ENCODE measurements at places on chromosomes 7 and 10. TPM values are rescaled to one million over a fixed set of nuclear protein-coding genes. Genes with fewer than 3 reads are reported as not detected.

C10orf67 gene
- total RNA-seq = not detected

- no peak overlapping the region for H3K27ac ChIP-seq
- H3K4me1 ChIP-seq = no peaks in the 10 kb centered on the region
- no peak overlapping the region for H3K4me3 ChIP-seq
- DNase-seq = no peak
- no peaks in the 10 kb centered on the region for H3K27me3 ChIP-seq
These were observed 397.8 kb downstream of the EXOC4 start for GRCh38 chr7:133650487-133651300.

PDE6C gene
- total RNA-seq = not detected

GALNT17 gene
- 48.4 TPM for total RNA-seq

DNA sequence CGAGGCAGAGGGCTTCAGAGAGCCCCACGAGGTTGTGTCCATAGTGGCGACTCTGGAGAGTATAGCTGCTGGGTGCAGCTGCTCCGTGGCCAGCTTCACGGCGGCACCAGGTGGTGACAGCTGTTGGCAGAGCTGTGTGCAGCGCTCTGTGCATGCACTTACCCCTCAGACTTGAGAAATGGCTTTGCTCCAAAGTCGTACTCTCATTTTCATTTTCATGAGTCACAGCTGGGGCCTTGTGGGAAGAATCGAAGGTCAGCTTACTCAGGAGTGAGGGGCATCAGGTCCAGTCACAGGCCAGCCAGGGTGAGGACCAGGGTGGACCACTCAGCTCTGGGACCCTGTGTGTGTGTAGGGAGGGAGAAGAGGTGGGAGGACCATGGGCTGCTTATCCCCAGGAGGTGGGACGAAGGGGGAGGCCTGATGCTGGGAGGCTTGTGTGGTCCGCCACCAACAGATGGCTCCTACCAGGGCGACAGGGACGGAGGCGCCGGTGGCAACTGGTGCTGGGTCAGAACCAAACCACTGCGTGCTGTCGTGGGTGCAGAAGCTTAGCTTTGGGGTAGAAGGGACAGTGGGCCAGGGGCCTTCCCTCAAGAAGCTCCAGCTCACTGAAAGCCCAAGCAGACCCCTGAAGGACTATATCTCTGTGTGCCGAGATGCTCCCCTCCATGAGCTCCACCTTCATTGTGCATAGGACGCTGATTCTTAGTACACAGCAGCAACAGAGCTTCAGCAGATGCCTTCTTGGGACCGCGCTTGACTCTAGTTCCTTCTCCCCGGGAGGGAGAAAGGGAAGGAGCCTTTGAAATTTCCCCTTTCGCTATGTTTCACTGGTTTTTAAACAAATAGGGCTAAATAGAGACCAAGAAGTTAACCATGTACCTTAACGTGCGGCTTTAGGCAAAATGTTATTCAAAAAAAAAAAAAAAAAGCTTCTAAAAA is 225.0 kb downstream of the CELF2 start:
- no peak overlapping the region for H3K4me3 ChIP-seq
- H3K36me3 ChIP-seq = peaks cover 31% of the 10 kb centered on the region
- H3K4me1 ChIP-seq = peaks cover 2% of the 10 kb centered on the region
- DNase-seq = no peak
- no peak overlapping the region for H3K27ac ChIP-seq
